ENCODE measurements at places on chromosomes 12 and 14. TPM values are rescaled to one million over a fixed set of nuclear protein-coding genes. Genes with fewer than 3 reads are reported as not detected.

DNA sequence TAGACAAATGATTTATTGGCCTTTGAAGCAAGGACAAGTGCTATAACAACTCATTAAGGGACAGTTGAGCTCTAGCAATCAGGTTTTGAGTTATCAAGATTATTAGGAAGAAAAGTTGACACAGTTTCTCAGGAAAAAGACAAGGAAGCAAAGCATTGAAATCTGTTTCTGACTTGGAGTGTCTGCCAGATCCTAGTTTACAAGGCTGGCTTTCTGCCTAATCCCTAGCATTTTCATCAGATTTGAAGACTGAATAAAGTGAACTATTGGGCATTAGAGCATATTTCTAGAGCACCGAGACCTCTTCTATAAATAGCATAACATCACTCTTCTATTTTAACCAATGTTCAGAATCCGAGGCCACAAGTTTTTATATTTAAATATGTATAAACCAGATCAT, 7.0 kb downstream of the SYT1 start:
- DNase-seq, result no peak

DNA sequence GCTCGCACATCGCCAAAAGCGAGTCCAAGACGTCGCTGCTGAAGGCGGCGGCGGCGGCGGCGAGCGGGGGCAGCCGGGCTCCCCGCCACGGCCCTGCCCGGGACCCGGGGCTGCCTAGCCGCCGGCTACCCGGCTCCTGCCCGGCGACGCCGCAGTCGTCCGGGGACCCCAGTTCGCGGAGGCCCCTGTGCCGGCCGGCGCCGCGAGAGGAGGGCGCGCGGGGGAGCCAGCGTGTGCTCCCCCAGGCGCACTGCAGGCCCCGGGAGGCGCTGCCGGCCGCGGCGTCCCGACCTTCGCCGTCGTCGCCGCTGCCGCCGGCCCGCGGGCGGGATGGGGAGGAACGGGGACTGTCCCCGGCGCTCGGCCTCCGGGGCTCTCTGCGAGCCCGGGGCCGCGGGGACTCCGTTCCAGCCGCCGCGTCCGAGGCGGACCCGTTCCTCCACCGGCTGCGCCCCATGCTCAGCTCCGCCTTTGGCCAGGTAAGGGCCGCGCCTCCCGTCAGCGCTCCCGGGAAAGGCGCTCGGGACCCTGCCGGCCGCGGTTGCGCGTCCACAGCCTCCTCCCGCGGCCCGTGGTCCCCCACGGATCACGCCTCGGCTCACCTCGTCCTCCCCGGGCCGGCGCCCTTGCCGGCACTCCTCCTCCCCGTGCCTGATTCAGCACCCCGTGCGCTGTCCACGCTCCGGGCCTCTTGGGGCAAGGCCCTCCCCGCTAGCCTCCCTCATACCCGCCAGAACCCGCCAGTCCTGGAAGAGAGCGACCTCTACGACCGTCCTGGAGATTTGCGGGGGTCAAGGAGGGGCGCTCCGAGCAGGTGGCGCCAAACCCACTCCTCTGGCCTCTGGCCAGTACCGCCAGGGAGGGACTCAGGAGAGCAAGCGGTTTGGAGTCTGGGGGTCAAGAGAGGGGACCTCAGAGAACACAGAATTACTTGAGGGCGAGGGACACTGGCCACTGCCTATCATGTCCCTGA, 721 bp downstream of the CABP1 start:
- DNase-seq, result peak; percentile 52

- no peak for DNase-seq
Observed at GRCh38 chr12:29591140-29592020, 93.9 kb upstream of the OVCH1 start.

DNA sequence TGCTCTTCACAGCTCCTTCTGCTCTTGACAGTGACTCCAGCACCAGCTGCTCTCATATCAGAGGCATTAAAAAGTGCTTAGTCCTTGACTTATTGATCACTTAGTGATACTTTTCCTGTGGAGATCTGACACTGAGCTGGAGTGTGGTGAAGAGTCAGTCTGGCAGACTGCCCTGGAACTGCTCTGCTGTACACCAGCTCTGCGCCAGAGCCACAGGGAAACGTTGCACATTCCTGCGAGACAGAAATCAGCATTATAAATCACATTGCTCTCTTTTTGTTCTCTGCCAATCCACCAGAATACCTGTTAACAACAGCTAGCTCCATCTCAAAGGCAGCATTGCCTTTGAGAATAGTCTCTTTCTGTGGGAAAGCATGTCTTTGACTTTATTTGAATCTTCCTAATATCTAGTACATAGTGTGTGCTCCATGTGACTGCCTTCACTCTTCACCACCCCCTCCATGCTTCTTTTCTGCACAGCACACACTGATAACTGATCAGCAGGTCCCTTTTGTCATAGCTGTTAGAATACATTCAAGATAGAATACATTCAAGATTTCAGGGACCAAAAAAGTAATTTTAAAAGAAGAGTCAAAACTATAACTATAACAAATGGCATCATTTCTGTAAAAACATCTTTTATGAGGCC, 48.2 kb upstream of the VSX2 start:
- DNase-seq, result no peak

PLXNC1 gene
- 4.4 TPM for total RNA-seq

GRCh38 chr12:122836027-122836921, 1.0 kb downstream of the HIP1R start:
- peak; percentile 23 for DNase-seq

- DNase-seq, result no peak
Observed at GRCh38 chr12:98469109-98469508, 46.3 kb upstream of the TMPO start.

DNA sequence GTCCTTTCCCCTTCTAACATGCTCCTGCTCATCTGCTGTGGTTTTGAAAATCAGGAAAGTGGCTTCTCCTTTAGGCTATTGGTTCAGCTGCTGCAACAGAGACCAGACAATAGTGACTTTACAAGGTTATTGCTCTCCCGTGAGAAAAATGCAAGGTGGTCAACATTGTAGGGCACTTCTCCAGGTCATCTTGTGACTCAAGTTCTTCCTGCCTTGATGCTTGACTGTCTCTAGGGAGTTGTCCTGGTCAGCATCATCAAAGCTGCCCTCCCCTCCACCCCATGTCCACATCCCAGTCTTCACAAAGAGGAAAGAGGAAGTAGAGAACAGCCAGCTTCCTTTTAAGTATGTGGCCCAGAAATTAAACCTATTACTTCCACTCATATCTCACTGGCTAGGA, 3.9 kb upstream of the TMEM63C start:
- DNase-seq, result no peak
